ENCODE measurements at places on chromosomes 6 and 20.

DNA sequence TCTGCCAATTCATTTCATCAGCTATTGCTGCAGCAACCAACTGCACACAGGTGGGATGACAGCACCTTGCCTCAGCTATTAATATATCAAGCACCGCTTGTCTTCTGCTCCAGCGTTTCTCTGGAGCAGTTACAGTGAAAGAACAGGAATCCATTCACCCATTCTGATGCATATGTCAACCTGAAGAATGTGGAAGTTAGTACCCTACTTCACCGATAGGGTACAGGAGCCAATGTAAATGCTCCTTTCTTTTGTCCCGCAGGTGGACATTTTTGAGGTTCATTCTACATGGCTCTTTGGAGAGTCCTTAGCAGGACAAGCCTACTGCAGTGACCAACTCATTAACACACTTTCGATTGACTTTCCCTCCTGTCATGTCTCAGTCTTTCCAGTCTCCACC is 139.9 kb upstream of the PRND start:
- DNase-seq: no peak

DNA sequence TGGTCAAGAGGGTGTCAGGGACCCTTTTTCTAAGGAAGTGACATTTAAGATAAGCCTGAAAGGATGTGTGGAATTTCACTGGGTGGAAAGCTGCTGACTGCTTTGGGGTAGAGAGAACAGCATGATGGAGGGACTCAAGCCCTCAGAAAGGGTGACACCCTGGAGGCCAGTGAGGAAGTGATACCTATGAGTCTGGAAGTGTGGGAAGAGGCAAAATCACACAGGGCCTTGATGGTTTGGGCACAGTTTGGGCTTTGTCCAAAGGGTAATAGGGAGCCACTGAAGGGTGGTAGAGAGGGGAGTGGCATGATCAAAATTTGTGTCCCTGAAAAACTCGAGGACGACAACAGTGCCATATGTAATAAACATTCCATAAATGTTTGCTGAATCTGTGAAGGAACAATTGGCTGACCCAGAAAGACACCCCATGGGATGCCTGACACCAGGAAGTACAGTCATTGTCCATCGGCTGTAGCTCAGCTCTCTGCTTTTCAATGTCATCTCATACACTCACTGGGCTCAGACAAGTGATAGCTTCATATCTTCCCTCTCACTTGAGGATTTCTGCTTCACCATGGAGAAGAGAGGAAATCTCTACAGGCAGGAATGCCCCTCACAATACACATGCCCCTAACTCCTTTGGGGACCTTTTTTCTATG is 21.3 kb downstream of the CASS4 start:
- no peak for DNase-seq

GRCh38 chr6:169798764-169799473 is 47.5 kb downstream of the ERMARD start:
- no peak for DNase-seq

- no peak for DNase-seq
Observed at GRCh38 chr6:13075141-13075845, 253.0 kb downstream of the TBC1D7 start.

- no peak for DNase-seq
Observed at GRCh38 chr6:139371421-139372203, 2.8 kb downstream of the CITED2 start.

DNA sequence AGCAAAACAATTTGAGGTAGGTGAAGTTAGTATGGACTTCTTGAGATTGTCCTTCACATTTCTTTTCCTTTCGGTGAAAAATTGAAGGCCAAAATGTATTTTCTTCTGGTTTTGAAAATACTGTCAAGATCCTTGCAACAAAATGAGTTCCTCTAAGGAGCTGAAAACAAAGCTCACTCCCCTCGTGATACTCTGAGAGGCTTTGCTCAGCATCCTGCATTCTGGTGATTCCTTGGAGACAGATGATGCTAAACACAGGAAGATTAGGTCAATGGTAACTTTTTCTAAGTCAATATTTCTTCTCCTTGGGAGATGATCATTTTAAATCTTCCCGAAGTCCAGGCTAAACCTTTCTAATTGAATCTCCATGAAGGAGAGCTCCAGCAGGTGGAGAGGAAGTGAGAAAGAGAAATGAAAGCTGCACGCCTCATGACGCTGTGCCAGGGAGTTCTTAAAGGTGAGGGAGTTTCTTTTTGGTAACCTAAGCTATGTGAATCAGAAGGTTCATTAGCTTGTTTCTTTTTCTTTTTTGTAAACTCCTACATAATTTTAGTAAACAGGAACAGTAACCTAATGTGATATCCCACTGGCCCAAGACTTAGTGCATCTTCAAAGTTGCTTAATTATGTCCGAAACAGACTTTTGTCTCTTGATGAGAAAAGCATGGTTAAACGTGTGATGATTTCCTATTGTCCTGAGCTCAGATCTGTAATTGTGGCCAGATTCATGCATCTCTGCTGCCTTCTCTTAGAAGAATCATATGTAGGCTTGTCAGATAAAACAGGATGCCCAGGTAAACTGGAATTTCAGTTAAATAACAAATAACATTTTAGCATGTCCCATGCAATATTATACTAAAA is 15.0 kb downstream of the ESR1 start:
- DNase-seq: no peak

GRCh38 chr6:145428706-145429105 is 306.6 kb downstream of the EPM2A start:
- DNase-seq: peak; percentile 35

GRCh38 chr20:16505894-16506293 is 67.4 kb downstream of the KIF16B start:
- DNase-seq: no peak

- no peak for DNase-seq
Observed at GRCh38 chr6:81806793-81807565, 54.5 kb upstream of the TENT5A start.

DNA sequence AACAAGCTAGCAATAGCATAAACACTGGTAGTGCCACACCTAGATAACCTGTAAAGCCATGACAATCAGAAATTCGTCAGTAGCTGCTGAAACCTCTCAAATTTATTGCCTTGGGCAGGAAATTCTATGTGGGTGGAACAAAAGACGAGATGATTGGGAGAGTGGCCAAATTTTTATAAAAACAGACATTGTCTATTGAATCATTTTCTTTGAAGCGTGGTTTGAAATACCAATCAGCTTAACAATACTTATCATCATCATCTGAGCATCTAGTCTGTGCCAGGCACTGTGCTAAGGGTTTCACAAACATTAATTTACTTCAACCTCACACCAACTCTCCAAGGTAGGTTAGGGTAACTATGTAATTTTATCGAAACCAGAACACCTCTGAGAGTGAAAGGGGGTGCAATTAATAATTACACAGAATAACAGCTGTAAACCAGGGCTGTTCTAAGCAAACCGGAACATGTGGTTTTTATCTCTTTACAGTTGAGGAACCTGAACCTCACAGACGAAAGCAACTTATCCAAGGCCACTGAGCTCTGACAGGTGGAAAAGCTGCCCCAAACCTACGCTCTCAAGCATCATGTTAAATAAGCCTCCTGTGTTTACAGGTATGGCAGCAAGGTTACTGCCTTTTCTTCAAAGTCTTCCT is 43.4 kb downstream of the NHSL1 start:
- no peak for DNase-seq
